ENCODE measurements at places on chromosomes 1 and 21. TPM values are rescaled to one million over a fixed set of nuclear protein-coding genes. Genes with fewer than 3 reads are reported as not detected.

- peak overlapping the region; percentile 57 for H3K4me3 ChIP-seq
- H3K4me1 ChIP-seq = peaks cover 11% of the 10 kb centered on the region
- peak overlapping the region; percentile 75 for H3K27ac ChIP-seq
- H3K36me3 ChIP-seq = no peaks in the 10 kb centered on the region
- H3K27me3 ChIP-seq = no peaks in the 10 kb centered on the region
Observed at GRCh38 chr21:36322083-36322424, 2.1 kb downstream of the MORC3 start.

GRCh38 chr1:151739590-151740355, 18.5 kb downstream of the RIIAD1 start:
- H3K36me3 ChIP-seq = peaks cover 5% of the 10 kb centered on the region
- peak; percentile 34 for DNase-seq
- H3K4me1 ChIP-seq = no peaks in the 10 kb centered on the region

- H3K27ac ChIP-seq = no peak overlapping the region
- H3K4me3 ChIP-seq = peak overlapping the region; percentile 52
- H3K27me3 ChIP-seq = 0 out of 2 replicates have a peak, but pooled peaks cover 3% of the 10 kb centered on the region
- H3K36me3 ChIP-seq = no peaks in the 10 kb centered on the region
- peaks cover 9% of the 10 kb centered on the region for H3K4me1 ChIP-seq
Observed at GRCh38 chr1:11898831-11899467, 27.3 kb downstream of the KIAA2013 start.

DNA sequence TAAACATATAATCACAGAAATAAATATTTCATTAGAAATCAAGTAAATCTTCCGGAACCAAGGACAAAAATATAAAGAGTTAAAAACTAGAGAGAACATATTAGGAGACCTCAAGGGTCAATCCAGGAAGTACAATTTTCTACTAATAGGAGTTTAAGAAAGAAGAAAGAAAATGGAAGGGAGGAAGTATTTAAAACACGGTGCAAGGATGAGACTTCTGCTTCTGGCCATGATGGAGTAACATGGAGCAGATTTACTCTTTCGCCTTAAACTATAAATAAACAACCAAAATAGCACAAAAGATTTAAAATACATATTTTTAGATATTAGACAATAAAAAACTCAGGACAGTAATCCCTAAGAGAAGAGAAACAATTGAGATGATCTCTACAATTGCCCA, 12.6 kb upstream of the IFNAR1 start:
- H3K4me3 ChIP-seq = no peak overlapping the region
- H3K27ac ChIP-seq = no peak overlapping the region
- DNase-seq = no peak
- H3K4me1 ChIP-seq = no peaks in the 10 kb centered on the region
- no peaks in the 10 kb centered on the region for H3K27me3 ChIP-seq

- peaks cover 3% of the 10 kb centered on the region for H3K36me3 ChIP-seq
- DNase-seq = no peak
- no peaks in the 10 kb centered on the region for H3K4me1 ChIP-seq
- H3K27me3 ChIP-seq = no peaks in the 10 kb centered on the region
- H3K27ac ChIP-seq = no peak overlapping the region
Observed at GRCh38 chr1:89878256-89878655, 57.4 kb downstream of the LRRC8D start.

GRCh38 chr1:201149400-201149799, 4.9 kb downstream of the TMEM9 start:
- no peak overlapping the region for H3K4me3 ChIP-seq
- H3K27me3 ChIP-seq = no peaks in the 10 kb centered on the region
- H3K4me1 ChIP-seq = 0 out of 2 replicates have a peak, but pooled peaks cover 8% of the 10 kb centered on the region

DNA sequence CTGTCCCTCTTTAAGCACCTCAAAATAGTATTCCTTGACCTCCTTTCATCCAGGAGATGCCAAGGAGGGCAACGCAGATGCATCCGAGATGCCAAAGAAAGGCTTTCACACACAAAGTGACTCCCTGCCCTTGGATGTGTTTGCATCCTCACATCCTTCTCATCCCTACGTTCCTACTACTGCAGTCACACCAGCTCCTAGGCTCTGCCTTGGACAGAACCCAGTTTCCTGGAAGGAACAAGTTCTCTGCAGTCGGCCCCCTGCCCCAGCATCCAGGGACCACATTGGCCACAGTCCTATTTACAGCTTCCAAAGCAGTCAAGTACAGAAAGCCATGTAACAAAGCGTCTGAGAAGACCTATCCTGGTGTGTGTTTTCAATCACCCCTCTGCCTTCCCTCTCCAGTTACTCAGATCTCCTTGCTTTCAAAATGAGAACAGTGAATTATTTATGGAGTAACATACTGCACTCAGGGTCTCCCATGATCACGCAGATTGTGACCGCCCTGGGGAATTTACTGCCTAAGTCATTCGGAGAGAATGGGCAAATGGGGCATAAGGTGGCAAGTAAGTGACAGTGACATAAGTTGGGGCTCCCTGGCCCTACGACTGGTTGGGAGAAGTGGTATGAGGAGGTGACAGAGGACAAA, 21.8 kb upstream of the SRP9 start:
- H3K4me3 ChIP-seq = no peak overlapping the region
- H3K27me3 ChIP-seq = no peaks in the 10 kb centered on the region
- H3K27ac ChIP-seq = no peak overlapping the region
- DNase-seq = no peak

- H3K4me3 ChIP-seq = peak overlapping the region; percentile 64
- H3K4me1 ChIP-seq = peaks cover 16% of the 10 kb centered on the region
- peak; percentile 62 for DNase-seq
- H3K36me3 ChIP-seq = no peaks in the 10 kb centered on the region
- H3K27ac ChIP-seq = no peak overlapping the region
Observed at GRCh38 chr1:155166051-155166470, 7.0 kb downstream of the KRTCAP2 start.

DNA sequence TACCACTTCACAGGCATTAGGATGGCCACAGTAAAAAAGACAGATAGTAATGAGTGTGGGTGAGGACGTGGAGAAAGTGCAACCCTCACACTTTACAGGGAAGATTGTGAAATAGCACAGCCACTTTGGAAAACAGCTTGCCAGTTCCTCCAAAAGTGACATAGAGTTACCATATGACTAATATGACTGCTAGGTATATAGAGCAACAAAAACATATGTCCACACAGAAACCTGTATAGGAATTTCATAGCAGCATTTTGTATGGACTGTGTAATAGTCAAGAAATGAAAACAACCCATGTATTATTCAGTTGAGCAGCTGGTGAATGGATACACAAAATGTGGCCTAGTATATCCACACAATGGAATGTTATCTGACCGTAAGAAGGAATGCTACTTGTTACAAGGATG, 30.4 kb upstream of the LBR start:
- H3K4me3 ChIP-seq = no peak overlapping the region
- no peak overlapping the region for H3K27ac ChIP-seq
- no peaks in the 10 kb centered on the region for H3K36me3 ChIP-seq
- no peaks in the 10 kb centered on the region for H3K27me3 ChIP-seq
- peaks cover 17% of the 10 kb centered on the region for H3K4me1 ChIP-seq

DNA sequence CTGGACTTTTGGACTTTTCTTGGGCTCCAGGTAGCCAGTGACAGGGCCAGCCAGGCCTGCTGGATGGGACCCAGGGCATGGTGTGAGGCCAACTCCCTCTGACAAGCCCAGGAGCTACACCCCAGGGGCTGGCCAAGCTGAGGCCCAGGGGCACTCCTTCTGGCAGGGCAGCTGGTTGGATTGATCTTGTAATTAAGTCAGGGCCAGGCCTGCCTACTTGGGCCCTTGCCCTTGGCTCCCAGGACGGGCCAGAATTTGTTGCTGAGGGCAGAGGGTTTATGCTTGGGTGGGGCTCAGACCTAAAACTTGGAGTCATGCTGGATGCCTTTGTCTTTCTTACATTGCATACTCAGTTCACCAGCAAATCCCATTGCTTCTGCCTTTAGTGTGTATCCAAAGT, 20.7 kb downstream of the KCNA2 start:
- DNase-seq = no peak
- H3K4me1 ChIP-seq = no peaks in the 10 kb centered on the region
- peaks cover 19% of the 10 kb centered on the region for H3K27me3 ChIP-seq
- no peak overlapping the region for H3K4me3 ChIP-seq
- no peaks in the 10 kb centered on the region for H3K36me3 ChIP-seq

DNA sequence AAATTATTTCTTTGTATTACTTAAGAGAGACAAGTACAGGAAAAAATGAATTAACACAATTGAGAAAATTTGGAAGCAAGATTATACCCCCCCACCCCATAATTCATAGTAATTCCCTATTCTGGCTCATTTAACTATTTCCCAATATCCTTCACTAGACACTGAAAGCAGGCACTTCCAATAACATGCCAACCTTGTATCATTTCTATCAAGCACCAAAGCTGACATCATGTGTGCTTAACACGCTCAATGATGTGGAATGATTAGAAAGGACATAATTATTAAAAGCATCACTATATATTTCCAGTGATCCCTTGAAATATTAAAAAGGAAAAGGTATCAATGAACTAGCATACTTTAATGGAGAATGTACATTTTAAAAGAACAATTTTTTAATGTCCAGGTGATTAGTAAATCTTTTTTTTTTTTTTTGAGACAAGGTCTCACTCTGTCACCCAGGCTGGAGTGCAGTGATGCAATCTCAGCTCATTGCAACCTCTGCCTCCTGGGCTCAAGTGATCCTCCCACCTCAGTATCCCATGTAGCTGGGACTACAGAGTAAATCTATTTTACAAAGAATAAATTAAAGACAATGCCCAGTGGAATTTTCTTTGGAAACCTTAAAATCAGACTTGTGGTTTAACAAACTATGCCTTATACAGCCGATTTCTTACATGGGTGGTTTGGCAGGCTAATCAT, 443.9 kb downstream of the DSCAM start:
- H3K4me3 ChIP-seq = no peak overlapping the region
- H3K27ac ChIP-seq = no peak overlapping the region
- no peaks in the 10 kb centered on the region for H3K36me3 ChIP-seq
- no peaks in the 10 kb centered on the region for H3K27me3 ChIP-seq
- no peak for DNase-seq

- no peak overlapping the region for H3K4me3 ChIP-seq
- no peaks in the 10 kb centered on the region for H3K4me1 ChIP-seq
- H3K27me3 ChIP-seq = no peaks in the 10 kb centered on the region
- no peaks in the 10 kb centered on the region for H3K36me3 ChIP-seq
Observed at GRCh38 chr1:186518822-186519381, 58.0 kb upstream of the PDC start.

GRCh38 chr1:12147201-12147701, 19.5 kb upstream of the TNFRSF1B start:
- no peaks in the 10 kb centered on the region for H3K27me3 ChIP-seq
- no peaks in the 10 kb centered on the region for H3K4me1 ChIP-seq
- no peak overlapping the region for H3K4me3 ChIP-seq
- no peak for DNase-seq
- H3K27ac ChIP-seq = peak overlapping the region; percentile 36

GRCh38 chr1:229874609-229875008, 192.4 kb upstream of the GALNT2 start:
- H3K27me3 ChIP-seq = no peaks in the 10 kb centered on the region
- no peaks in the 10 kb centered on the region for H3K4me1 ChIP-seq
- no peaks in the 10 kb centered on the region for H3K36me3 ChIP-seq

GRCh38 chr1:197806718-197807117, 31.4 kb upstream of the DENND1B start:
- no peak for DNase-seq
- H3K4me1 ChIP-seq = peaks cover 23% of the 10 kb centered on the region
- no peak overlapping the region for H3K27ac ChIP-seq
- no peaks in the 10 kb centered on the region for H3K36me3 ChIP-seq
- no peaks in the 10 kb centered on the region for H3K27me3 ChIP-seq
- no peak overlapping the region for H3K4me3 ChIP-seq

The RHD gene
- 0.21 TPM for total RNA-seq

The NPR1 gene
- 8.5 TPM for total RNA-seq

The NAV1 gene
- total RNA-seq = 37.2 TPM

The AKNAD1 gene
- total RNA-seq = not detected

The BARHL2 gene
- not detected for total RNA-seq

The ETV3L gene
- total RNA-seq = not detected

The FCRL4 gene
- total RNA-seq = not detected

The TMEM79 gene
- total RNA-seq = 0.97 TPM

The S100PBP gene
- total RNA-seq = 60.5 TPM
